ENCODE measurements at places on chromosomes 1 and 21.

DNA sequence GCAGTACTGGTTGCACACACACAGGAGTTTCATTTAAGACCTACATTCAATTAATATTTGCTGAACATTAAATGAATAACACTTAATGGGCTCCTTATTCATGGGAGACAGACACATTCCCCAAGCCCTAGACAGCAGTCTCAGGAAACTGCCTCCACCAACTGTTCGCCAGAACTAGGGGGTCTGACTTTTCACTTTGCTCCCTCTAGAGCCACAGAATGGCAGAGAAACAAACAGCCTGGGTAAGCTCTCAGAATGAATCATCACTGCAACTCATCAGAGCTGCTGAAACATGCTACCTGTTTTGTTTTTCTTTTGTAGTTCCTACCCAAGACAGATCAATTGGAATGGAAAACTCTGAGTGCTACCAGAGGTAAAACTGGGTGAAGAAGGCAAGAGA is 31.7 kb downstream of the ELK4 start:
- no peak for DNase-seq

DNA sequence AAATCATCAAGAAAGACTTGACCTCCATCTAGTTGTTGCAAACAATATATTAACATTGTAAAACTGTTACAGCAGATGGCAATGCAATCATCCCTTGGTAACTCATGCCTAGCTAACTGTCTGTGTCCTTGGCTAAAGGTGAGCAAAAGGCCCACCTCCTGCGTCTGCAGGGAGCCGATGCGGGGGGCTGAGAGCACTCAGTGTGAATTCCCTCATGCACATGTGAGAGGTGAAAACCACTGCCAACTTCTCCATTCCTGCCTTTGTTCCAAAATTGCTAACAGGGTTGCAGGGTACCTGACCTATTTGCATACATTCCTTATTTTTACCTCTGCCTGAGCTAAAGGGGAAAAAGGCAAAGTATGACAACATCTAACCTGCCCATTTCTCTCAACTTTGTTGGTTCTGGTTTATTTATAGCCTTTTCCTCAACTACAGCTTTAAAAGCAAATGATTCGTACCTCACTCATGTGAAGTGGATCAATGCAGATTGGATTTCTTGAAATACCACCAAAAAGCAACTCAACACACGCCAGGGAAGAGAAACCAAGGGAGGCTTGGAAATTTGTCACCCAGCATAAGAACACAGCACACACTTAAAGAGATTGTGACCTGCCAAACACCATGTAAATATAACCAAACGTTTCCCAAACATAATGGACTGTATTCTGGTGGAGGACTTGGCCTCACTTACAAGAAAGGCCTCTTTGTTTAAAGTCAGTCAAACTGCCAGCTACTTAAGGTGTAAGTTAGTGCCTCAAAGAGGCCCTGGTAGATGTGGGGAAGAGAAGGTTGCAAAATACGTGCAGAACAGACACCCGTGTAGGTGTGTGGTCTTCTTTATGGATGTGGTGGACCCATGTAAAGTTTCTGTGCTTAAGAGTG is 651.0 kb downstream of the SMYD3 start:
- DNase-seq, result no peak

- no peak for DNase-seq
Measured at GRCh38 chr1:107098961-107099360, 41.9 kb upstream of the NTNG1 start.

DNA sequence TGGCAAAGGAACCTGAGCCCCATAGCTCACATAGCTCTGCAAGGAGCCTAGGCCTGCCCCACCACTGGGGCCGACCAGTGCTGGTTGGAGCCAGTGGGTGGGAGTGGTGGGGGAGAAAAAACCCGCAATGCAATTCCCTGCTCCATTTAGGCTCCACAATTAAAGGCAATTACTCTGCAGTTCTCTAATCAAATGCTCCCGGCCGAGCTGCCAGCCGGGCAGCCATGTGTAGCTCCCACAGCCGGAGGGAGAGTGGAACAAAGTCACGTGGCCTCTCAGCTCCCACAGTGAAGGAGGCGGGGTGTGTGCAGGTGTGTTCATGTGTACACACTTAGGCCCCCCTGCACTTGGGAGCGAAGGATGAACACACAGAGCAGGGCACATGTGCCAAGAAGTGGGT is 81.6 kb downstream of the KIRREL1 start:
- no peak for DNase-seq

- no peak for DNase-seq
Measured at GRCh38 chr1:37605806-37606474, 10.2 kb upstream of the GNL2 start.

- DNase-seq, result no peak
Measured at GRCh38 chr1:246798107-246798506, 73.9 kb downstream of the SCCPDH start.

- no peak for DNase-seq
Measured at GRCh38 chr1:117817629-117818028, 111.8 kb downstream of the GDAP2 start.

DNA sequence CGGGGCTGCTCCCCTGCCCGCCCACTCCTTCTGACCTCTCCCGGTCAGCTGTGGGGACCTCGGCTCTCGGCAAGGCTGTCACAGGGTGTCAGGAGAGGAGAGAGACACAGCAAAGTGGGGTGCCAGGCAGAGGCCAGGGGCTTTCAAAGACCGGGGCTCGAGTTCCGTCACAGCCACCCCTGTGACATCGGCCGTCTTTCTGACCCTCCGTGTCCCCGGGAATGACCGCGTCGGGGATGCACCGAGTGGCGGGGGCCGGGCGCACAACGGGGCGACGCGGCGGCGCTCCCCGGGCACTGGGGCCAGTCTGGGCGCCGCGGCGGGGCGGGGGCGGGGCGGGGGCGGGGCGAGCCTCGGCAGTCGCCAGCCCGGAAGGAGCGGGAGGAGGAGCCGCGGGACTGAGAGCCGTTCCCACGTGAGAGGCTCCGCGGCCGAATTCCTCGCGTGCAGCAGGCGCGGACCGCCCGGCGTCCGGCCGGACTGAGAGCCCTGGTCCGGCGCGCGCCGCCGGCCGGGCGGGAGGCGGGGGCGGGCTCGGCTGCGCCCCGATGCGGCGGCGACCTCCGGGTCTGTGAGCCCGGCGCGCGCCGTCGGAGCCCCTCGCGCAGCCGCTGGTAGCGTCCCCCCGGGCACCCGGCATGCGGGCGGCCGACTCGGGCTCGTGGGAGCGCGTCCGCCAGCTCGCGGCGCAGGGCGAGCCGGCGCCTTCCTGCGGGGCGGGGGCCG is 229.7 kb upstream of the TMEM51 start:
- DNase-seq, result peak; percentile 4

DNA sequence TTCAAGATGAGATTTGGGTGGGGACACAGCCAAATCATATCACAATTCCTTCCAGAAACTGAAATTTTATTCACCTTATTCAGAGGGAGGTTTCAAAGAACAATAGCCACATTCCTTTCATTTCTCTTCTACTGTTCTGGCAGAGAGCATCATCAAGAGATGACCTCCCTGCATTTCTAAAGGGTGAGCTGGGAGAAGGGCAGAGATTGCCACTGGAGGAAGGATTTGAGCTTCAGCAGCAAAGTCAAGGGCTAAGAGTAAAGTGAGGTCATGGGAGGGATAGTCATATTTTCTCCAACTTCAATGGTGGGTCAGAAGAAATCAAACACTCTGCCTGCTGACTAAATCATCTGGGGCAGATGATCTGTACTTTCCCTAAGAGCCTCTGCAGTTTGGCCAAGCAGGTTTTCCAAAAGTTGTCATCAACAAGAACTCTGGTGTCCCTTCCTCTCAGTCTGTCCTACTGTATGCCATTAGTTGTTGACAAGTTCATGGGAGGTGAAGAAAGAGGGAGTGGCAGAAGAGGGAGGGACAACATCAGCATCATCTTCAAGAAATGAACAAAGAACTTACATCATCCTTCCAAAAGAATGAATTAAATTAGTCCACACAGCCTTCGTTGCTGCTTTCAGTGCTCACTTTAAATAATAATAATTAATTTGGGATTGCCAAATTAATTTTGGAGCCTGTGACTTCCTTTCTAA is 298.3 kb downstream of the ASTN1 start:
- no peak for DNase-seq

- peak; percentile 12 for DNase-seq
Measured at GRCh38 chr1:149917571-149918144, at the start of gene SV2A. Gene SV2A, minus strand, starts transcription at chr1:149917844. Its CDS starts 4,004 bp downstream, at chr1:149913840.

DNA sequence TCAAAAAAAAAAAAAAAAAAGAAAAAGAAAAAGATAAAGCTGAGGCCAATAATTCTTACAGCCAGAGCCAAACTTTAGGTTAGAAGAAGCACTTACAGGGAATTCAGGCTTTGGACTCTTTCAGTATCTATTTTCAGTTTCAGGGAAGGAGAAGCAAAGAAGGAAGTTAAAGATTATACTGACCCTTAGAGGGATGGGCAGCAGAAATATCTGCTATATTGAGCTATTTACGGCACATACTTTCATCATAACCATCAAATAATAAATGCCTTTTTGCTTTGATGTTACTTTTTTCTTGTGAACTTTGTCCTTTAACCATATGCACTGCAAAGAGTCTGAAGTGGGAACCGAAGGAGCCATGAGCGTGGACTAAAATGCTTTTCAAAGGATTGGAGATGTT is 42.0 kb downstream of the TM2D1 start:
- DNase-seq, result no peak

- no peak for DNase-seq
Measured at GRCh38 chr1:218273762-218274479, 11.2 kb upstream of the RRP15 start.

GRCh38 chr1:175648927-175649326 is 94.5 kb downstream of the TNR start:
- DNase-seq, result no peak

GRCh38 chr21:41280115-41280919 is 36.3 kb upstream of the FAM3B start:
- no peak for DNase-seq

GRCh38 chr1:6948416-6948815 is 163.2 kb downstream of the CAMTA1 start:
- no peak for DNase-seq

DNA sequence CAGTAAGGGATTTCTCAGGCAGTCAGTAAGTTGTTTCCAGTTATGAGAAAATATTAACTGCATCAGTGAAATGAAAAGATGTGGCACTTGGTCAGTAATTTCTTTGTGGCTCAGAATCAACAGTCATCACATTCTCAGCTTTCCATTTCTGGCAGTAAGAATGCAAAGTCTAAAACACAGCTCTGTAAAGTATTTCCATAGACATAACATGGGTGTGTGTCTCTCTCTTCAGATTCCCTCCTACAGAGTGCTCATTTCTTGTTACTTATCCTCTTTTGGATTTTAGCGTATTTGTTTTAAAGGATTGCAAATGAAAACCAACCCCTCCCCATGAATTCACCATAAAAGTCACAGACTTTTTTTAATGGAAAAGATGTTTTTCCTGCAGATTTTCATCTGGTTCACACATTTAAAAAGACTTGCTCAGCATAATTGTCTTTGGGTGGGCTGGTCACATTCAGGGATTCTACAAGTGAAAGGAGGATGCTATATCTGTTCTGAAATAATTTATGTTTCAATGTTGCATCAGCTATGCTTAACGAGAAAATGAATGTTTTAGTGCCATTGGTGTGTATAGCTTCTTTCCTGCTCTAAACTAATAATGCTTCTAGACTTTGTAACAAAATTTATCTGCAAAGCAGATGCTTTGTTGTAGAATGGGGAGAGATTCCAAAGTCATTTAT is 34.6 kb upstream of the CD55 start:
- DNase-seq, result no peak

DNA sequence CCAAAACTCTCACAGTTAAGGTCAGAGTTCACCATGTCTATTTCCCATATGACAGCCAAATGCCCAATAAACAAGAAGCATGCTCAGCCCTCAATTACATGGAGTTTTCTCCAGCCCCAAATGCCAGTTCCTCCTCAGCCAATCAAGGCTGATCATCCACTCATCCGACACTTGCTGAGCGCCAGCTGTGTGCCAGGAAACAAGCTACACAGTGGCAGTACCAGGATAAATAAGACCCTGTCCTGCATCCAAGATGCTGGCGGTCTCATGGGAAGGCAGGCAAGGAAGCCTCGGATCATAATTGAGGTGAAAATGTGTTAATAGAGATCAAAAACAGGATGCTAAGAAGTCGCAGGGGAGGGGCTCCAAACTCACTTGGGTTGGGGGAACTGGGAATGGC is 7.7 kb downstream of the ZBTB17 start:
- no peak for DNase-seq

GRCh38 chr1:154958036-154958435 is 2.1 kb upstream of the PBXIP1 start:
- no peak for DNase-seq

DNA sequence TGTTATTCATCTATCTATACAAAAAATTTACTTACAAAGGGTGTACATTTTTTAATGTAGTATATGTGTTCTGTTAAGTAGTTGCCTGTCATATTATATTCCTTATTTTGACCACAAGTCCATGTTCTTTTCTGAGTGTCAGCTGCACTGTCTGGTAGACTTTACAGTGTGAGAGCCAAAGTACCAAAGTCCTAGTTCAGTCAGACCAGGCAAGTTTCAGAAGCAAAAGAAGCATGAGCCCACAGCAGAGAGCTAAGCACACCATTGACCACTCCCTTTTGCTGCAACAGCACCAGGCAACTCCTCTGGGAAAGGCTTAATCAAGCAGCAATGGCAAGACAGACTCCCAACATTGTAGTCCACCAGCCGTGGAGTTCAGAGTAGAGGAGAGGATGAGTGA is 631.9 kb upstream of the PKN2 start:
- DNase-seq, result no peak

- DNase-seq, result no peak
Measured at GRCh38 chr1:65195495-65196417, 47.8 kb downstream of the AK4 start.

GRCh38 chr1:119631433-119632102 is 16.5 kb downstream of the ZNF697 start:
- DNase-seq, result no peak

- no peak for DNase-seq
Measured at GRCh38 chr1:168293356-168293755, 12.7 kb downstream of the TBX19 start.

DNA sequence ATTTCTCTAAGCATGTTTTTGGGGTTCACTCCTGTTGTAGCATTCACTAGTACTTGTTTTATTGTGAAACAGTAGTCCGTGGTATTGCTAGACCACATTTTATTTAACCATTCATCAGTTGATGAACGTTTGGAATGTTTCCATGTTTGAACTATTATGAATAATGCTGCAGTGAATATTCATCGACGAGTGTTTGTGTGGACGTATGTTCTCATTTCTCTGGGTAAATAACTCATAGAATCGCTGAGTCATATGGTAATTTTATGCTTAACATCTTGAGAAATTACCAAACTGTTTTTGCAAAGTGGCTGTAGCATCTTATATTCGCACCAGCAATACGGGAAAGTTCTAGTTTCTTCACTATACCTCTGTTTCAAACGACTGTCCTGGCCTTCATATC is 28.0 kb upstream of the KAZN start:
- no peak for DNase-seq

Measured in stimulated activated CD8-positive, alpha-beta memory T cell treated with anti-CD3 and anti-CD28 coated beads, Interleukin-12 subunit alpha, Interleukin-12 subunit beta, amount 100 ng/mL, for 4 hours (primary cell).